ENCODE measurements at places on chromosomes 4 and X.

GRCh38 chr4:28082686-28083390 is 1222.2 kb downstream of the STIM2 start:
- DNase-seq, result no peak

DNA sequence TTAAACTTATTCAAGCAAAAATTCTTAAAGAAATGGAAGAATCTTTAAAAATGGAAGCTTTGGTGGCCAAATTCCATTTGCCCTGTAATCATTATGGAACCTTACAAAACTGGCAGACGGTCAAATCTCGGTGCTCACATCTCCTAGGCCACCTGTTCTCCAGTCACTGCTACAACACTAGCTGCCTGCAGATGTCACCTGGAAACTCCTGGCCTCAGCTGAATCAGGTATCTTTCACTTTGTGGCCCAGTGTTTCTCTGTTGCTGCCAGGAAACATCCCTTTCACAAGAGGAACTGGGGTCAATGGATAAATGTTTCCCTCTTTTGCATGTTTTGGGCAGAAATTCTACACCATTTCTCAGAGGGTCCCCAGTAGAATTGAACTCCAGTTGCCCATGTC is 4.2 kb upstream of the CXCL3 start:
- no peak for DNase-seq

DNA sequence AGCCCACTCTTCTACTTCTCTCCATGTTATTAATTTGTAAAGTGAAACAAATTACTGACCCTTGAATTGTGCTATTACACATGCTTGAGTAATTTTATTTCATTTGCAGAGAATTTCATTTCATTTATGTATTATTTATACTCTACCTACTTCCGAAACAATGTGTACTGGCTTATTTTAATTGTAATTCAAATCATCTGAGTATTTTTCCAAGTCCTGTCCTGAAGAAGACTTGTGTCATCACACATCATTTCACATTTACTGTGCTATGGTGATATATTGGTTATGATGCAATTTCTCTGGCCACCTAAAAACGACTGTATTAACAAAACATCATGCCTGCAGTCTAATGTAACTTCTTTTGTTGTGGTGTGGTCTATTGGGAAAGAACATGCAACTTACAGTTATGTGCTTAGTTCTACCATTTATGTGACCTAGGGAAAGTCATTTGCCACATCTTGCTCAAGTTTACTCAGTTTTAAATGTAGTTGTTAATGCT is 384.5 kb downstream of the RPA4 start:
- no peak for DNase-seq

- DNase-seq, result no peak
Measured at GRCh38 chr4:89897867-89898266, 3.2 kb downstream of the MMRN1 start.

- no peak for DNase-seq
Measured at GRCh38 chrX:22097012-22097694, 65.0 kb downstream of the PHEX start.

DNA sequence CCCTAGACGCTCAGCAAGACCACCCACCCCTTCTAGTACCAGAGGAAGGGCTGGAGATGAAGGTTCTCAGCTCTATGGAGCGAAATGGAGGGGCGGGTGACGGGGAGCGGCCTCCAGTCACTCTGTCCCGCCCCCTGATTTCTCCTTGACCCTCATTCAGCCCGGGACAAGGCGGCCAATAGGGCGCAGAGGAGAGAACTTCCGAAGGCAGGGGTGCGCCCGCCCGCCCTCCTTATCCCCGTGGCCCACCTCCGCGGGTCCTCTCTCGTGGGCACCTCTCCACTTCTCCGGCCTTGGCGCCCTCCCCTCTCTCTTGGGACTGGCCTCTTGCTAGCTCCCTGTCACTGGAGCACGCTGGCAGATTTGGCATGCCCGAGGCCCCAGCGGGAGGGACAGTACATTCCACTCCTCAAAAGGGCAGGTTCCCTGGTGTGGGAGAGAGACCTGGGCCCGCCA is 1.1 kb upstream of the SEPTIN6 start:
- no peak for DNase-seq

DNA sequence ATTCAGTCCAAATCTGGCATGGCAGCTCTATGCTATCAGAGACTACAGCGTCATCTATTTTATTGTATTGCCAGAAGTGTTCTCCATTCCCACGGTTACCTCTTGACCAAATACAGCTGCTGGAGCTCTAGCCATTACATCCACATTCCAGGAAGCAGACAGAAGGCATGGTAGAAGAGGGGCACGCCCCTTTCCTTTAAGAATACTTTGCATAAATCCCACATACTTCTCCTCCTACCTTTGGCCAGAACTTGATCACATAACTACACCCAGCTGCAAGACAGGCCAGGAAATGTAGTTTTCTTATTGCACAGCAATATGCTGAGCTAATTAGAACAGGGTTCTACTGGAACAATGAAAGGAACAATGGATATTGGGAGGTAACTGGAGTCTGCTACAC is 14.9 kb downstream of the SLC9A7 start:
- DNase-seq, result no peak

Data from BE2C (cell line).